ENCODE measurements at places on chromosomes 7 and 10.

DNA sequence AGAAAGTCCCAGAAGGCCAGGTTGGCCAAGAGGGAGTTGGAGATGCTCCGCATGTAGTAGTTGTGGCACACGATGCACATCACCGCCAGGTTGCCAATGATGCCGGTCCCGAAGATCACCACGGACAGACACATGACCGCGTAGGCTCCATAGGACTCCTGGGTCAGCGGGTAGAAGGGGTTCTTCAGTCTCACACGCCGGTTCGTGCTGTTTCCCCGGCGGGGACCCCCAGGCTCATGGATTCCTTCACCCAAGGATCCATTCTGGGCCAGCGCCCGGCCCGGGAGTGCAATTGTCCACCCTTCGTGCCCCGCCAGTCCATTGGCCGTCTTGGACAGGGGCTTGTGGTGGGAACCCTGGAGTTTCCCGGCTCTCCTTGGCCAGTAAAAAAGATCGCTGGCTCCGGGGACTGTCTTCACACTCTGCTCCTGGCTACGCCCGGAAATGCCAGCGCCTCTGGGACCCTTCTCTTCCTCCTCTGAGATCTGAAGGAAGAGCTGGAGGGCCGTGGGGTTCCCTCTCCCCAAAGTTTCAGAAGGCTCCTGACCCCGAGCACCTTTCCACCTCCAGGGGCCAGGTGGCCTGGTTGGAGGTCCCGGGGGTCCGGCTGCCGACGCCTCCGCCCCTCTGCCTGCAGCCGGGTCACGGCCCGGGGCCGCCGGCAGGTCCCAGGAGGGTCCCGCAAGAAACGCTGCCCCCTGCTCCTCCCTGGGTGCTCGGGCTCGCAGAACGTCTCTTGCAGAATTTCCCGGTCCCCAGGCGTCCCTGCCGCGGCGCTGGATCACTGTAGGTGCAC is 1.3 kb downstream of the GPR37 start:
- DNase-seq, result no peak

DNA sequence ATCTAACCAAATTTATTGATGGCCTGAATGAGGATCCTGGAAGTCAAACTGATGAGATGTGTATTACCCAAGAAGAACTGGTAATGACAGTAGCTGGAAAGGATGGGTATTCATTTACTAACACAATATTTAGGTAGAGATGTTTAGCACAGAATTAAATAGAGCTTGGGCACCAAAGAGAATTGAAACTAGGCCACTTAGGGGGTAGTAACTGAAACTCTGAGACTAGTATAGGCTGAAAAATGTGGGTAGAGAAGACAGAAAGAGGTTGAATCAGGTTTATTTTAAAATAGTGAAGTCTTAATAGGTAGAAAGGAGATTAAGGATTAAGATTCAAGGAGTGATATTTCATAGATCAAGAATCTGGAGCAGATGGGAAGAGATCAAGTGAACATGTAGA is 155.8 kb downstream of the MLLT10 start:
- no peak for DNase-seq

GRCh38 chr7:67462781-67463191 is 466.2 kb downstream of the TYW1 start:
- DNase-seq, result peak; percentile 27

DNA sequence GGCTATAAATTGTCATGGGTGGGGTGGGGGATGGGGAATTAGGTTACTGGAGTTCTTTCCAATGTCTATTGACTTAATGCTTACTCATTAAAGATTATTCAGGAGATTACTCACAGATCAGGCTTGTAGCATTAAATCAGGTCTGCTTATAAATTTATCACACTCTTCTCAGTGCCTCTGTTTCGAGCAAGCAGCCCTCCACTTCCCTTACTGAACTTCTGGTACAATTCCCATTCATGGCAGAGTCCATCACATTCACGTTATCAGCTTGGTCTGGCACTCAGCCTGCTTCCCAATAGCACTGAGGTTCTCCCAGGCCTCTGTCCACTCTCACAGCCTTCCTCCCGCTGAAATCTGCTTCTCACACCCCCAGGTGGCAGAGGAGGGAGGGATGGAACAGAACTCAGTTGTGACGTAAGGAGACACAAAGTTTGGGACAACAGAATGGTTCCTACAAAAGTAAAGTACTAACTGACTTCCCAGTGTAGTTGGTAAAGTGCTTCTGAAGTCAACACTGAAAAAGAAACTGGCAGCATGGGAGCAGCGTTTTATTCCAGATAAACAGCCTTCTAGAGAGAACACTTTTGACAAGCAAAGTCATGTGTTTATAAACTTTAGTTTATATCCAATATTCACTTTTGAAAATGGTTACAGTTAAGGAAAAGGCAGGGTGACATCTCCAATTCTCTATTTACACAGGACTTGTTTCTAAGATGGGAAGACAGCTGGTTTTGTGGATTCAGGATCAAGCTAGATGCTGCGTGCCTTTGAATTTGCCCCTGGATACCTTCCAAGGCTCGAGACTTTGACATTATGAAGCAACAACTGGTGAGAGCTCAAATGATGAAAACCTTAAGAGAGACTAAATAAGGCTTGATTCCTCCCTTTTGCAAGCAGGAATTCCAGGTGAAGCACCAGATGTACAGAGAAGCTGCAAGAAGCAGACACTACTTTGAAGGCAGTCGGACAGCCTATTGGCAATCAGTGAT is 81.4 kb downstream of the ATXN7L1 start:
- peak; percentile 51 for DNase-seq

DNA sequence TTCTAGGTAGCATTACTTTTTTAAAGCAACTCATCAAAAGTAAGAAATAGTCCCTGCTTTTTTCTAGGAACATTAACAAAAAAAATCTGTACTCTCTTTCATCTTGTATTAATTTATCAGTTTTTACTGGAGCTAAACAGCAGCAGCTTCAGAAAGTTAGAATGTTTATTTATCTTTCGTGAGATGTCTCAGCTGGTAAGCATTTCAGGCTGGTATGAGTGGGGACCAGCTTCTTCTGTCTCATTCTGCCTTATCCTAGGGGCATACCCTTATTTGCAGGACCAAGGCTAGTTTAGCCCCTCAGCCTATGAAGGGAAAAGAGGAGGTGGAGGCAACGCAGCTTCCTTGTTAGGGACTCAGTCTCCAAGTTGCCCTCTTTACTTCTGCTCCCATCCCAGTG is 35.1 kb downstream of the LANCL2 start:
- DNase-seq, result peak; percentile 16

- peak; percentile 68 for DNase-seq
Observed at GRCh38 chr10:3749600-3749999, 35.4 kb downstream of the KLF6 start.

DNA sequence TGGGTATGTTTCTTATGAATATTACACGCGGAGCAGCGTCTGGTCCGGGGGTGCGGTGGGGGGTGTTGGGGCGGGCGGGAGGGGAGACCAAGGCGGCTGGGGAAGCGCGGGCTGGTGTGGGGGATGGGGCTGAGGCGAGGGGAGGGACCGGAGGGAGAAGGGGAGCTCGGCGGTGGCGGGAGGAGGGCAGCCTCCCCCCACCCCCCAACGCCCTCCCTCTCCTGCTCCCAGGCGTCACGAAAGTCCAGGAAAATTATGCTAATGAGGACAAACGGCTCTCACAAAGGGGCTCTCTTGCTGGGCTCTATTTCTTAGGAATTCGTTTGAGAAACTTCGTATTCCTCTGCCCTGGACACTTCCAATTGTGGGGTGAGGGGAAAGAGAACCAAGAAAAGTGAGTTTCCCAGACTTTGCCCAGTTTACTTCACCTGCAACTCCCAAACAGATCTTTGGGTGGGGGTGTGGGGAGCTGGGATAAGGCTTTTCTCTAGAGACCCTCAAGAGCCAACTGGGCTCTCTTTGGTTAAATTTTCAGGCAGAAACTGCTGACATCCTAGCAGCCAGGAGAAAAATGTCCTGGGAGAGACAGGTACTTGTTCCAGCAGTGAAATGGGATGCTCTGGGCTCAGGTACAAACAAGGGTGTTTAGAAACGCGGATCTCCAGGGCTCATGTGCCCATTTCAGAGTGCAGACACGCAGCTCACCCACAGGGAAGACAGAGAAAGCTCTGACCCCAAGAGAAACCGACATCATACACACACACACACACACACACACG is 11.7 kb upstream of the HOXA2 start:
- DNase-seq, result peak; percentile 74

DNA sequence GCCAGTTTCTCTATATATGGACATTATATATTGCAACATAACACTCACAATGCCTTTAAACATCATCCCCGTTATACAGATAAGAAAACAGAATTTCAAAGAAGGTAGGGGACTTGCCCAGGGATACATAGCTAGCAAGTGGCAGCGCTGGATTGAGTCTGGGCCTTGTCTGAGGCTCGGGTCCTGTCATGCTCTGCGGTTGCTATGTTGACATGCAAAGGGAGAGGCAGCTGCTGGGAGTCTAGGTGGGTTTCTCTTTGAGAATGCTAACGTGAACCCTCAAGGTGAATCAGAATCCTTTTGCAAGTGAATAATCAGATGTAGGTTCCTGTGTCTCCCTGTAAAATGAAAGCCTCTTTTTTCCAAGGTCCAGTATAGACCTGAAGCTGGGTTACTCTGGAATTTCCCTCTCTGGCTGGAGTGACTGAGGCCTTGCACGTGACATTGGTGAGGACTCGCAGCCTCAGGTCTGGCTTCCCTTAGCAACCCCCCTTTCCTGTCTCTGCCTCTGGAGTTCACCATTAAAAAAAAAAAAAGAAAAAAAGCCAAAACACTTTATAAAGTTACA is 38.9 kb downstream of the TCF7L2 start:
- no peak for DNase-seq

DNA sequence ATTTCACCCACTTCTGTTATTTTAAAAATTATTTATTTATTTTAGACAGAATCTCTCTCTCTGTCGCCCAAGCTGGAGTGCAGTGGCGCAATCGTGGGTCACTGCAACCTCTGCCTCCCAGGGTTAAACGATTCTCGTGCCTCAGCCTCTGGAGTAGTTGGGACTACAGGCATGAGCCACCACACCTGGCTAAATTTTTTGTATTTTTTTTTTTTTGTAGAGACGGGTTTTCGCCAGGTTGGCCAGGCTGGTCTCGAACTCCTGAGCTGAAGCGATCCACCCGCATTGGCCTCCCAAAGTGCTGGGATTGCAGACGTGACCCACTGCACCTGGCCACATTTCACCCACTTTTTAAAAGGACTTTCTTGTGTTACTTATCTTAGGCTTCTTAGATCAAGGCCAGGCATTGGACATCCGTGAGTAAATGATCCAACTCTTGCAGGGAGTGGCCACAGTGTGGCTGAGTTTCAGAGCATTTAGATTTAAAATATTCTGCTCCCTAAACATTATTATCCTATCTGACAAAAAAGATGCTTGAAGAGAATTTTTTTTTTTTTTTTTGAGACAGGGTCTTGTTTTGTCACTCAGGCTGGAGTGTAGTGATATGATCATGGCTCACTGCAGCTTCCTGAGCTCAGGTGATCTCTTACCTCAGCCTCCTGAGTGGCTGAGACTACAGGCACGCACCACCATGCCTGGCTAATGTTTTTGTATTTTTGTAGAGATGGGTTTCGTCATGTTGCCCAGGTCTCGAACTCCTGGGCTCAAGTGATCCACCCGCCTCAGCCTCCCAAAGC is 14.4 kb downstream of the SNX10 start:
- DNase-seq, result no peak

DNA sequence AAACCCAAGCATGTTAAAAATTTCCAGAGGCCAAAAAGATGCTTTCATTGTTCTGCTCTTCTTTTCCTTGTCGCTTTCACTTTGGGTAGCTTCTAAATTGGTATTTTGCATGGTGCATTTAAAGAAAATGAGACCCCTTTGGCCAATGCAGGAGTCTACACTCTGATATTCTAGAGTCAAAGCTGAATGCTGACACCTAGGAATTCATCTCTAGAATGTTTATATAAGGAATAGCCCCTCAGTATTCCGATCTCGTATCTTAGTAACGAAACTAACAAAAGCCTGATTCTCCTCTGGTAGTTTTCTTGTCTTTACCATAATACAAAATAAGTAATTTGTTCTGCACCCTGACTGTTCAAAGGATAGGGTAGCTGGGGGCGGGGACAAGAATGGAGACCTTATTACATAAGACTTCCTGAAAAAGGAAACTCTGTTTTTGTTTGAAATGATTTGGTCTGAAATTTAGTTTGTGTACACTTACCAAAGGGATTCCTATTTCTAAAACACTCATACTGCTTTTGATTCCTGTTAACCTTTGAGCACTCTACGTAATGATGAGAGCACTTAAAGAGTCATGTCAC is 17.1 kb downstream of the IKZF1 start:
- no peak for DNase-seq

GRCh38 chr7:117777335-117778142 is 95.7 kb downstream of the CTTNBP2 start:
- DNase-seq, result no peak

DNA sequence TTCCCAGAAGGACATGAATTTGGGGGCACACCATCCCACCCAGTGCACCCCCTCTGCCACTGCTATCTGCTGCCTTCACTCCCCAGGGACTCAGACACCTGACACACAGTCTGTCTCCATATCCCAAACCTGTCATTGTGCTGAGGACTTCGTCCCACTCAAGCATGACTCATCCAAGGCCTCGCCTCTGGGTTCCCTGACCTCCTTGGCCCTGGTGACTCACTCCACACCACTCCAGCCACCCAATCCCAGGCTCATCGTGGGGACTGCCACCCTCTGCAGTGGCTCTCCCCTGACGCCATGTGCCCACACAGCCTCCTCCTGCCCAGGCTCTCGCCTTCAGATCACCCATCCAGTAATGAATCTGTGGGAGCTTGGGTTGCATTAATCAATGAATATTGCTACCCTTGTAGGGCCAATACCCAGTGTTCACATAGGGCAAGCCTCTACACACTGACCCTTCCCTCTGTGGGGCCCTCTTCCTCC is 6.6 kb upstream of the INSIG1 start:
- peak; percentile 40 for DNase-seq

DNA sequence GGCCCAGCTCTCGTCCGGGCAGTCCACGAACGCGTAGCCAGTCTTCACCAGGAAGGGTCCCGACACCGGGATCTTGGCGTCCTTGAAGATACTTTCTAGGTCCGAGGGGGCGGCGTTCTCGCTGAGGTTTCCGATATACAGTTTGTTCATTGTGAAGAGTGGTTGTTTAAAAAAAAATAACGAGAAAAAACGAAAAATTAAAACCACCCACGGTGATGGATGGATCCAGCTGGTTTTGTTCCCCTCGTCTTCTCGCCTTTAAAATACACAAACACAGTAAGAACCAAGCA is 385 bp downstream of the IGF2BP3 start:
- DNase-seq, result no peak

DNA sequence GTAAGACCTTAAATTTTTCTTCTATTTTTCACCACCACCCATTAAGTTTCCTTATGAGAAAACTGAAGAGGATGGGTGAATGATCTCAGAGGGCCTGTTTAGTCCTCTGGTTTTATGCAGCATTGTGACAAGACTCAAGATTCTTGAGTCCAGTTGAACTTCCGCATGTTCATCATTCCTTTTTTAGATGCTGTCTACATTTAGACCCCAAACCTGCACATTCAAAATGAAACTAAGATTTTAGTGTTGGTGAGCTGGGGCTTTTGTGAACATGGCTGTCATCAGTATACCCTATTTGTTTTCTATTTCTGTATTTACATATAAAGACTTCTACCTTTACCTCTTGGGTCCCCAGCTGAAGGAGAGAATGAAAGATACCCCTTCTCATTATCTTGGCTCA is 31.1 kb downstream of the NET1 start:
- DNase-seq, result no peak

- DNase-seq, result peak; percentile 71
Observed at GRCh38 chr7:30412782-30413504, 65.6 kb downstream of the NOD1 start.

Data from astrocyte (in vitro differentiated cells and primary cell).